ENCODE measurements at places on chromosomes 1 and 21. TPM values are rescaled to one million over a fixed set of nuclear protein-coding genes. Genes with fewer than 3 reads are reported as not detected.

DNA sequence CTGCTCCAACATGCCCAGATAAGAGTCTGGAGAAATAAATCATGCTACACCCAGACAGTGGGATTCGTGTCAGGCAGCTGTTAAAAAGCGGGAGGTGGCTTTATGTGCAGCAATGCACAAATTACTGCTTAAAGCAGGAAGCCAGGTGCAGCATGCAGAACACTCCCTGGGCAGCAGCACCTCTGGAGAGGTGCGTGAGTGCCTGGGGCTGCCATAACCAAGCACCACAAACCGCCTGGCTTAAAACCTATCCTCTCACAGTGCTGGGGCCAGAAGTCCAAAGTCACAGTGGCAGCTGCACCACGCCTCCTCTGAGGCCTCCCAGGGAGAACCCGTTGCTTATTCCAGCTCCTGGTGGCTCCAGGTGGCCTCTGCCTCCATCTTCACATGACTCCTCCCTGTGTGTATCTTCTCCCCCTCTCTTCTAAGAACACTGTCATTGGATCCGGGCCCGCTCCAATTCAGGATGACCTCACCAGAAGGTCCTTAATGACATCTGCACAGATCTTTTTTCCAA is 115.6 kb downstream of the SIK1 start:
- H3K4me1 ChIP-seq = no peaks in the 10 kb centered on the region
- no peak overlapping the region for H3K27ac ChIP-seq
- DNase-seq = no peak
- no peaks in the 10 kb centered on the region for H3K36me3 ChIP-seq

DNA sequence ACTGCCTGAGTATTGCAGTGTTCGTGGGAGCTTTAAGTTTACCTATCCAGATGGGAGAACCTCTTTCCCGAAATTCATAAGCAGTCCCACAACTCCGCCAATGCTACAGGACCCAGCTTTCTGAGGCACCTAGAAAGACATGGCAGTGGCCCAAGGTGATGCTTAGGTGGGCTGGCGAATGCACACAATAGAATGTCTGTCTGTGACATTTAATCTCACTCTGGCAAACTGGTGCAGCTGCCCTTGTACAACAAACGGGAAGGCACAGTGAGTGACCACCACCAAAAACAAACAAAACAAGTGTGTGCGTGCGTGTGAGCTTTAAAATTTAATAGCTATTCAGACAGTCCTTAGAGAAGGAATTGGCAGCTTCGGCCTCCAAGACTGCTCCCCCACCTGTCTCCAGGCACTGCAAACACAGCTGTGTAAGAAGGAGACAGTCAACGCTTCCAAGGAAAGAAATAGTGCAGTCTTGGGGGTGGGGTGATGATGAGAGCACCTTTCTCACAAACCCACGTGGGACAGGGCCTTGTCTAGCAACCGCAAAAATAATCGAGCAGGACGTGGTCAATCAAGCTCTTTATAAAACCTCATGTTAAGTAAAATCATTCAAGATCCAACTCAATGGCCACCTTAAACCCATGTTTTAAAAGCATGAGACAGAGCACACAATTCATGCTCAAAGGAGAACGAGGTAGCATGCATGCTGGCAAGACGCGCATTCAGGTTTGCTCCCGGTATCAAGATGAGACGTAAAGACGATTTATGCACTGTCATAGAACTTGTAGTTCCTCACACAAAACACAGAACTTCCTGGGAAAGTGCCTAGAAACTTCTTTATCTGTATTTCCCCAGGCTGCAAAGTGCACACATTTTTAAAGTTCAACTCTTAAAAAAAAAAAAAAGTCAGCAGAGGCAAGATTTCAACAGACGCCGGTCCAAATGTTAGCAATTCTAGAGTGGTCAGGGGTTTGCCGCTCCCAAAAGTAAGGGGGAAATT is 84.1 kb downstream of the TM2D1 start:
- no peaks in the 10 kb centered on the region for H3K27me3 ChIP-seq
- H3K27ac ChIP-seq = no peak overlapping the region
- DNase-seq = no peak
- no peaks in the 10 kb centered on the region for H3K4me1 ChIP-seq
- no peaks in the 10 kb centered on the region for H3K36me3 ChIP-seq
- peak overlapping the region; percentile 60 for H3K4me3 ChIP-seq

Gene ATG4C
- 4.4 TPM for total RNA-seq

Gene CFAP126
- total RNA-seq = not detected

Gene AVPR1B
- total RNA-seq = not detected

DNA sequence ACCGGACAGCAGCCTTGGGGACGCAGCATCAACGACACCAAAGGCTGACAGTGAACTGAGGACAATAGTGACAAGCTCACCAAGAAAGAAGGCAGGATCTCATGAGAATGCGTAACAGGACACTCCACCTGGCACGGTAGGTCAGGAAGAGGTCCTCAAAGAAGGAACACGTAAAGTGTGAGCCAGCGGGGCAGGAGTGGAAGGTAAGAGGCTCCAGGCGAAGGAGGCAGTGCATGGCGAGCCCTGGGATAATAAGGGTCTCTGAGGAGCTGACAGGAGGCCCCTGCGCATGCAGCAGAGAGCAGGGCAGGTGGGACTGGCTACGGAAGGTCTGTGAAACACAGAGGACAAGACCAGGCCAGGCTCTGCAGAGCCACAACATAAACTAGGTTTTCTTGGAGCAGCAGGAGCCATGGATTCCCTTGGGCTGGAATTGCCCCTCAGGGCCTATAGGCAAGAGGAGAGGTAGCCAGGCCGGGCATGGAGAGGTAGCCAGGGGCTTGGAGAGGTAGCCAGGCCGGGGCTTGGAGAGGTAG is 8.2 kb downstream of the LSS start:
- no peaks in the 10 kb centered on the region for H3K36me3 ChIP-seq
- no peak overlapping the region for H3K27ac ChIP-seq
- H3K27me3 ChIP-seq = no peaks in the 10 kb centered on the region
- no peaks in the 10 kb centered on the region for H3K4me1 ChIP-seq

GRCh38 chr1:17925290-17926237 is 170.4 kb downstream of the ACTL8 start:
- no peaks in the 10 kb centered on the region for H3K36me3 ChIP-seq
- no peaks in the 10 kb centered on the region for H3K4me1 ChIP-seq
- H3K27me3 ChIP-seq = peaks cover 13% of the 10 kb centered on the region
- DNase-seq = no peak
- no peak overlapping the region for H3K4me3 ChIP-seq
- H3K27ac ChIP-seq = no peak overlapping the region

Gene CXADR
- total RNA-seq = not detected

GRCh38 chr21:14519000-14519399 is 27.1 kb downstream of the SAMSN1 start:
- no peak overlapping the region for H3K27ac ChIP-seq
- no peaks in the 10 kb centered on the region for H3K36me3 ChIP-seq
- no peaks in the 10 kb centered on the region for H3K27me3 ChIP-seq
- no peak for DNase-seq
- H3K4me1 ChIP-seq = no peaks in the 10 kb centered on the region

Gene MROH9
- not detected for total RNA-seq

DNA sequence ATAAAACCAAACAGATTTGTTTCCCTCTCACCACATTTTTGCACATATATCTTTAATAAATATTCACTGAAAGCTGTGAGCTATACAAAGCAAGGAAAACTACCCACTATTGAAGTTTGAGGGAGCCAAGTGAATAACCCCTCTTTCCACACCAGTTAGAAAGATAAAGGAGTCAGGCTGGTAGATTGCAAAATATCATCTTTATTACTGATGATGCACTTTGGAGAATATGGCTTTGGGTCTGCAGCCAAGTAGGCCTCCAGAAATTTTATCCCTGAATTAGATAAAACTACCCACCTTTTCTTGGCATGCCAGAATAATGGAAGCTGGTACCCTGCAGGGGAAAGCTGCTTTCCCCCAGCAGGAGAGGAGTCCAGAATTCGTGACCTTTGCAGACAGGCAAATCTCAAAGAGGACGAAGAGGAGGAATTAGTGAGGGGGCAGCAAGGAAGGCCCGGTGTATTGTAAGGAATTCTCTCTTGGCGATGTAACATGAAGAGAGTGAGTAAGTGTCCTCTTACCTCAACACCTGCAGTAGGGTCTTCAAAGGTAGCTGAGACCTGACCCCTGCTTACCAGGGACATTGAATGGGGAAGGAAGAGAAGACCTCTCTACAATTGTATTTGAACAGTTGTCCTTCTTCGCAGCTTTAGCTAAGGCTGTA is 84.7 kb downstream of the LRRC8D start:
- H3K36me3 ChIP-seq = no peaks in the 10 kb centered on the region
- peaks cover 74% of the 10 kb centered on the region for H3K4me1 ChIP-seq
- DNase-seq = peak; percentile 70
- H3K27ac ChIP-seq = peak overlapping the region; percentile 73
- H3K4me3 ChIP-seq = no peak overlapping the region

DNA sequence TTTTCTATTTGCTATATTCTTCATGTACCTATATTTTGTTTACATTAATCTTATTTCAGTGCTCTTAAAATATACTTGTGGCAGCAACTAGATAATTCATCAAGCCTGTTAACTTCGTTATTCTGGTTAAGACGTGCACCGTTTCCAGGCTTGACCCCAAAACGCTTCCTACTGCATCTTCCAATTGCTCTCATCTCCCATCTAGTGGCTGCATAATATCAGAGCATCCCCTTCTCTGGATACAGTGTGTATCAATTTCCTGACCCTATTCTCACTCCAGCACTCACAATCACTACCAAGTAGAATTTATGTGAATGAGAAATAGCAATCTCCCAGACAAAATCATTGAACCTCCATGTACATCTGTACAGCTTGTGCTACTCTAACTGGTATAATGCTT is 1280.3 kb upstream of the B3GALT2 start:
- no peaks in the 10 kb centered on the region for H3K36me3 ChIP-seq
- H3K27me3 ChIP-seq = no peaks in the 10 kb centered on the region
- no peaks in the 10 kb centered on the region for H3K4me1 ChIP-seq
- no peak overlapping the region for H3K27ac ChIP-seq

All from GM23248 (cell line).